ENCODE measurements at places on chromosomes 2 and 18. TPM values are rescaled to one million over a fixed set of nuclear protein-coding genes. Genes with fewer than 3 reads are reported as not detected.
A peak's percentile ranks its signal among the peaks of the same experiment; 100 is the strongest.

The RGPD3 gene
- total RNA-seq: 0.07 TPM

DNA sequence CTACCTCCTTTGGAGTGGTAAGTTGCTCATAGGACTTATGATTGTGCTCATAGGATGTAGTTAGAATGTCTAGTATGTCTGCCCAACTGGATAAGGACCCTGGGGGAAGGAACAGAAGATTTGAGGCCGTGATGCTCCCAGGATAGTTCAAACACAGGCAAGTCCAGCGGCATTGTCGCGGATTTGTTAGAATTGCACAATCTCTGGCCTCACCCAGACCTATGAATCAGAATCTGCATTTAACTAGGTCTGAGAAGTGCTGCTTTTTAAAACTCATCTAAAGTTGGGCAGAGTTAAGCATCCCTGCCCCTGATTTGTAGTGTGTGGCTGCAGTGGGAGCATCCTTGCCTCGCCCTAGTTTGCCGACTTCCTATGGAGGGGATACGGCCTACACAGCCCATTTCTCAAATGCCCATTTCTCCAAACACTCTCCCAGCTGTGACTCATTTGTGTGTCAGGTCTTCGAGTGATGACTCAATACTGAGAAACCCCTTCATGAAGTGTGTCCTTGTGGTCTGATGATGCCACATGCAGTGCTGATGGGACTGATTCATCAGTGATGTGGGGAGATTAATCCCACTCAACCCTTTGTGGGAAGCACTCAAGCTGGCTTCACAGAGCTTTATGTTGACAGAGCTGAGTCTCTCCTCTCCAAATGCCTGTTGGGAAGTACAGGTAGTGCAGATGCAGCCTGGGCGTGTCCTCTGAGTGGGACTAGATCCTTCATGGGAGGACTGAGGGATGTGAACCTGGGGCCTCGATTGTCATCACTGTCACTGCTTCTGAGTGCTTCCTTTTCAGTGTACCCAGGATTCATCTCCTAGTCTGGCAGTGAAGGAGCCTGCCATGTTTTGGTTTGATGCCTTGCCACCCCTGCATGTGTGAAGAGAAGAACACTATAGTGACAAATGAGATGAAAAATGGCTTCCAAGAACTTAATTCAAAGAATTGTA is 18.7 kb downstream of the SMIM21 start:
- peak; percentile 81 for DNase-seq

- DNase-seq: no peak
Measured at GRCh38 chr2:137339051-137339450, 573.7 kb downstream of the THSD7B start.

- DNase-seq: no peak
Measured at GRCh38 chr2:227889336-227889735, 17.9 kb downstream of the DAW1 start.

Data from MG63 (cell line).